CD4-positive, CD25-positive, alpha-beta regulatory T cell (primary cell): ENCODE measurements at places on chromosomes 11 and 22. TPM values are rescaled to one million over a fixed set of nuclear protein-coding genes. Genes with fewer than 3 reads are reported as not detected.

- DNase-seq: no peak
Observed at GRCh38 chr11:36441610-36442208, 68.4 kb downstream of the TRAF6 start.

DNA sequence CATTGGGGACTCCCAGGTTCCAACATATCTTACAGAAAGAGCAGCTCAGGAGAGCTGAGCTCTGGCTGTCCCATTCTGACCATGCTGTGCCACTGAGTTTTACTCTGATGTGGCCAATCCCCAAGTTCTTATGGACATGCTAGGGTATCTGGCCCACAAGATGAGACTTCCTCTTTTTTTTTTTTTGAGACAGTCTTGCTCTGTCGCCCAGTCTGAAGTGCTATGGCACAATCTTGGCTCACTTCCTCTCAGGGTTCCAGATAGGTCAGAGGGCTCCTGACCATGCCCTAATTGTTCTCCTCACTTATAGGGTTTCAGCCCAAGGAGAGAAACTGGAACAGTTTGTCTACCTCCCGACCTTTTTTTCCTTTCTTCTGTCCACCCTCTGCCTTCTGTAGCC lies 152.3 kb upstream of the CCDC90B start:
- DNase-seq: no peak

DNA sequence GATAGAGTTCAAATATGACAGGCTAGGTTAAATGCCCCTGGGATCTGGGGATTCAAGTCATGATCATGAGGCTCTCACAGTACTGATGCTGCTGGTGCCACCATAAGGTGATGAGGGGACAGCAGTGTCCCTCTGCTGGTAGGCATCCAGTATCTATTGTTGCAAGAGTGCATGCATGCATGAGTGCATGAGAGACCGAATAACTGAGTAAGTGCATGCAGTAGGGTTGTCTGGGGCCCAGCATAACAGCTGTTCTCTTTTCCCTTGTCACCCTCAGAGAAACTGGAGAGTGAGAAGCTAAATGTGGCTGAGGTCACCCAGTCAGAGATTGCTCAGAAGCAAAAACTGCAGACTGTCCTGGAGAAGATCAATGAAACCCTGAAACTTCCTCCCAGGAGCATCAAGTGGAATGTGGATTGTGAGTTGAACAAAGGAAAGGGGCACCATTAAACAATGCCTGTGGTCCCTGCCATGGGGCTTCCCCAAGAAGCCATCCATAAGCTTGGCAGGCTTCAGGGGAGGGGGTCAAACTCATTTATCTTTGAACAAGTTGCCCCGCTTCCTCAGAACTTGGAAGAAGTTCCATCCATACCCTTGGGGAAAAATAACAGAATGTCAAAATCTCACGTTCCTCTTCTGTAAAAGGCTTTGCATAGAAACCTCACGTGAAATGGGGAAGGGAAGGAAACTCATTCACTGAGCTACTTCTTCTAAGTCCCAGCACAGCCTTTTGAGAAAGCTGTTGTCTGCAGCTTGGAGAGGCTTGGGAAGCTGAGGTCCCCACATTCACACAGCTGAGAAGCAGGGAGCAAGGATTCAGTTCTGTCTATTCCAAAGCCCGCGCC lies 119.0 kb downstream of the PARVA start:
- DNase-seq: no peak

Gene TRIM3
- total RNA-seq: 16.4 TPM

- DNase-seq: no peak
Observed at GRCh38 chr11:95453616-95454171, 222.7 kb upstream of the SESN3 start.

DNA sequence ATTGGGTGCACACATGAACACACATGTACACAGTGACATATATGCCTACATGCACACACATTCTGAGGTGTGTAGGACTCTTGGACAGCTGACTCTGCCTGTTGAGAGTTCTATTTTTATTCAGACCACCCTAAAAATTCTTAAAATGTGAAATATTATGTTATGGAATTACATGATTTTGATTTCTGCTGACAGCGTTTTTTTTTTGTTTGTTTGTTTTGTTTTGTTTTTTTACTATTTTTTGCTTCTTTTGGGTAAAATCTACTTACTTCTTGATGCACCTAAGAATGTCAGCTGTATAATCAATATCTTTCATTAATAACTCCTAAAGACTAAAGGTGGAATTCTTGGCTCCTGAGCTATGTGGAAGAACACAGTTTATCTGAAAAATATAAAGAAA lies 64.0 kb downstream of the ANO5 start:
- no peak for DNase-seq

Gene TPBGL
- total RNA-seq: 0.12 TPM

DNA sequence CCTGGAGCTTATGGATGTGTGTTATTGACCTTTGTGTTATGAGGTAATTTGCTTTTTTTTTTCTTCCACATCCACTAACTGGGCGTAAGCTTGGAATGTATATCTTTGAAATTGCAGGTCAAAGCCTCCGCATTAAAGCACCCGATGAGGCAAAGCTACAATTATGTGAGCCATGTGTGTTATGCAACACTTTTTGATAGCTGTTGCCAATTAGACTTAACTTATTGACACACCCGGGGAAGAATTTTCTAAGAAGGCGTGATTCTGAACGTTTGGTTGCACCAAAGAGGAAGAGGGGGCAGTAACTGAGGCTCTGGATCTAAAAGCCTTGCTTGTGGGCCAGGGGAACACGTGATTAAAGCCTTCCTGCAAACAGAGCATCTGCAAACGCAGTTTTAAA lies 610 bp upstream of the TEX12 start:
- no peak for DNase-seq

DNA sequence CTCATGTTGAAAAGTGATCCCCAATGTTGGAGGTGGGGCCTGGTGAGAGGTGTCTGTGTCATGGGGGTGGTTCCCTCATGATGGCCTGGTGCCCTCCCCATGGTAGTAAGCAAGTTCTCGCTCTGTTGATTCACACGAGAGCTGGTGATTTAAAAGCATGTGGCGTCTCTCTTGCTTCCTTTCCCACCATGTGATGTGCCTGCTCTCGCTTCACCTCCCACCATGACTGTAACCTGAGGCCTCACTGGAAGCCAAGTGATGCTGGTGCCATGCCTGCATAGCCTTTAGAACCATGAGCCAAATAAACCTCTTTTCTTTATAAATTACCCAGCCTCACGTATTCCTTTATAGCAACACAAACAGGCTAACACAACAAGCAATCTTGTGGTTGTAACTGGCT lies 52.4 kb downstream of the VSIG10L2 start:
- DNase-seq: no peak

Gene CSNK2A3
- not detected for total RNA-seq

DNA sequence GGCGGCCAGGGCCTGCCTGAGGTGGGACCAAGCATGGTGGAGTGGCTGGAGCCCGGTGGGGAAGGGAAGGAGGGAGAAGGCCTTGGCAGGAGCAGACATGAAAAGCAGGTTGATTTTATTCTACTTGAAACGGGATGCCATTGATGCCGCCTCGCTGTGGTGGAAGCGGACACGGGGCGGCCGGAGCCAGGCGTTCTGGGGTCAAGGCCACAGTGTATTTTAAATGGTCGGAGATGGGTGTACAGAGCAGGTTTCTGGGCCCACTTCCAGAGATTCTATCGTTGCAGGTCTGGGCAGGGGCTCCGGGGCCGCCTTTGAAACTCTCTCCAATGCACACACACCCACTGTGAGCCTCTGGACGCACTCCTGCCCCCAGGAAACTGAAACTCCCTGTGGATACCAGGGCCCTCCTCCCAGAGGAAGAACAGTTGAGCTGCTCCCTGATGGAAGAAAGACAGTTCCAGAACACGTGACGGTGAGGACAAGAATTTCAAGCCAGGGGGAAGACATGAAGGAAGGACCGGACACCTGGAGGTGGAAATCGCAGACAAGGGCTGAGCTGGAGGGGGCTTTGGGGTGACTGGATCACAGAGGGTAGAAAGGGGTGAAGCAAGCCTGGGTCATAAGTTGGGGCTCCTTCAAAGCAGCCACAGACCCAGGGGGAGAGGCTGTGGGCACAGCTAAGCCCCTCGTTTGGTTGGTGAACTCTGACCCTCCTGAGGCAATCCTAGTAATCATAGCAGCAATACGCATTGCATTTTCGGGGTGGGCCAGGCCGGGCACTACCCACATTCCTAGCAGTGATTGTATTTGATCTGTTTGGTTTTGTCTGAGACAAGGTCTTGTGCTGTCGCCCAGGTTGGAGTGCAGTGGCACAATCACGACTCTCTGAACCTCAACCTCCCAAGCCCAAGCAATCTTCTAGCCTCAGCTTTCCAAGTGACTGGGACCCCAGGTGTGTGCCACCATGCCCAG lies 12.3 kb upstream of the LINC01488 start:
- DNase-seq: no peak

Gene TMEM191B
- 3.5 TPM for total RNA-seq

Gene CARNS1
- 7.8 TPM for total RNA-seq

- DNase-seq: no peak
Observed at GRCh38 chr11:35664977-35665441, 2.4 kb downstream of the TRIM44 start.

DNA sequence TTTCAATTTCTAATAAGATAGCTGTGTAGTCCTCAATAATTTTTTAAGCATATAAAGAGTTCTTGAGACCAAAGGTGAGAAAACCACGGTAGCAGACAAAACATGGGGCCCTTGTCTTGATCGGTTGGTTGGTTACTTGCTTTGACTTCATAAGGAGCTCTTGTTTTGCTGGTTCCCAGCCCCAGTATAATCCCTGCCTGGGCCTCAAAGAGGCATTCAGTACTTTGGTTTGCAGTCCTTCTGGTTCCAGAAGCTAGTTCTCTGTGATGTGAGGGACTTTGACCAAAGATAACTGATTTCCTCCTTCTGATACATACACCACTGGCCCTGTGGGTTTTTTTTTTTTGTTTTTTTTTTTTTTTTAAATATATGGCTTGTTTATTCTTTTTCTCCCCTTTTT lies 17.1 kb downstream of the MARK2 start:
- no peak for DNase-seq

GRCh38 chr22:20182365-20182764 lies 31.5 kb upstream of the CCDC188 start:
- DNase-seq: no peak

DNA sequence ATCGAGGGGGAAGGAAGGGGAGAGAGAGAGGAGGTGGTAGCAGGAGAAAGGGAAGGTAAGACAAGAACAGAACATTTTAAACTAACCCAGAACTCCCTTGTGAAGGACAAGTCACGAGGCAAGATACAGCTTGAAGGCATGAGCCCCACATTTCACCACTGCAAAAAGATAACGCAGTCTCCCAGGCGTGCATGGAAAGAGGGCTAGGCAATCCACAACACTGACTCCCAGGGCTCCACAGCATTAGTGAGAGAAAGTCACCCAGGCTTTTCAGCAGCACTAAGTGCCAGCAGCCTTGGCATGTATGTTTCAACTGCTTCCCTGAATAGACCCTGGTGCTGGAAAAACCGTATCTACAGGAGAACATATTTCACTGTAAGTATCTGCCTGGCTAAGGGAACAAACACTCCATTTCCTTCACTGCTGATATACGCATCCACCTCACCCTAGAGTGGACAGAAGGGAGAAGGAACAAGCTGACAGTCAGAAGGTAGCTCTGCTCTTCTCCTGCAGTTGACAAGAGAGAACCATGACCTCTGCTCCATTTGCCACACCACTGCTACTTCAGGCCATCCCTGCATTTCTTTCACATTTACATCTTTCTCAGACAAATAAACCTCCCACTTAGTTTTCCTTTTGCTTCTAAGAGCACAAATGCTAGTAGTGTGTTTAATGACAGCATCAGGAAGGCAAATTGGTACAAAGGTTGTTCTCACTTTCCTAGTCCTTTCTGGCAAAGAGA lies 87.9 kb downstream of the AMBRA1 start:
- DNase-seq: no peak

- DNase-seq: no peak
Observed at GRCh38 chr22:27846248-27846757, 44.7 kb upstream of the MN1 start.

DNA sequence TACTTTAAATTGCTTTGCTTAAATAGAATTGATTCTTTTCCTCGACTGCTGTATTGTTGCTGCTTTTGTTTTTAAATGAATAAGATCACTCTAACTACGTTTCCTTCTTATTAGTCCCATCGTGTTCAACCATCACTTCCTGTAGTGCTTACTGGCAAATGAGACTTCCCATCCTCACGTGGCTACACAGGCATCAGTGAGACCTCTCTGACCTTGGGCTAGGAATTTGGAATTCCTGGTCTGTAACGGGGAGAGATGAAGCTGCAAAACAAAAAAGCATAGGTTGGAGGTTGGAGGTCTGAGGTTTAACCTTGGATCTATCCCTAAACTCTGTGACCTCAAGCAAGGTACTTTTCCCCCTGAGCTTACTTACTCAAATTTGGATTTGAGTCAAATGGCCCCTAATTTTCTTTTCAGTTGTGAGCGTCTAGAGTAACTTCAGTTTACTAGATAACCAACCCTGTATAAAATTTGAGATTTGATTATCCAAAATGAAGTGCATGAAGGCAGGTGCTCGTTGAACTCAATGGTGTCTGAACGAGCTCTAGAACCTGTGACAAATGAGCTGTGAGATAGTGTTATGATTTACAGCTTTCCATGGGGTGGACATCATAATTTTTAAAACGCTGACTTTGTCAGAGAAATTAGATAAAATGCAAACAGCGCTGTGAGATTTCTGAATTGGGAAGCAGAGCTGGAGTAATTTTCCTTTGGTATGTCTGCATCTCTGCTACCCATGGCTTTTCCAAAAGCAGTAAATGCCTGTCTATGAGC lies 151.2 kb downstream of the DBX1 start:
- no peak for DNase-seq

Gene C22orf42
- total RNA-seq: not detected

DNA sequence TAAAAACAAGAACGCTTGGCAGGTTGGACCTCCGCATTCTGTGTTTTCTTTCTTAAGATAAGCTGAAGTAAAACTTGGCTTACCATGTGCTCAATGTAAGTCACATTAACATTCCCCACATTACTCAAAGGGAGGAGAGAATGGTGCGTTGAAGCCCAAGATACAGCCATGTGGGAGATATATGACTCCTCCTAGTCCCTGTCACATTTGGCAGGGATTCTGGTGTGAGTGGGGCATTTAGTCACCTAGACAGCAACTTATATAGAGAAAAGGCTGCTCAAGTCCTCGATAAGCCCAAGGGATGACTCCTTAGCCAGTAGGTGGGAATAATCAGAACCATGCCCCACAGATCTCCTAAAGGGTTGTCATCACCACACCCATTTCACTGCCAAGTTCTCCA lies 4.6 kb downstream of the PRSS23 start:
- no peak for DNase-seq

- DNase-seq: peak; percentile 75
Observed at GRCh38 chr11:9003573-9004182, at the start of gene NRIP3. Gene NRIP3, minus strand, starts transcription at chr11:9004001. Its CDS starts 66 bp downstream, at chr11:9003935.

Gene ACRV1
- not detected for total RNA-seq

GRCh38 chr22:29268511-29269229 lies 602 bp downstream of the EWSR1 start:
- no peak for DNase-seq

Gene CCDC116
- not detected for total RNA-seq

Gene NFRKB
- total RNA-seq: 41.0 TPM

Gene GDPD4
- total RNA-seq: not detected

DNA sequence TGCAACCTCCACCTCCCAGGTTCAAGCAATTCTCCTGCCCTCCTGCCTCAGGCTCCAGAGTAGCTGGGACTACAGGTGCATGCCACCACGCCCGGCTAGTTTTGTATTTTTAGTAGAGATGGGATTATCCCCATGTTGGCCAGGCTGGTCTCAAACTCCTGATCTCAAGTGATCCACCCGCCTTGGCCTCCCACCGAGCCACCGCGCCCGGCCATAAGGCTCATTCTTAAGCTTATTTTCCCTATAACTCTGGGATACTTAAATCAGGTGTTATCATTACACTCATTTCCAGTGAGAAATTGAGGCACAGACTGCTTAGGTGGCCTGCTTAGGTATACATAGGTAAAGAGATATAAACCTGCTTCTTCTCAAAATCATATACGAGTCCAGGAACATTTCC lies 188.3 kb upstream of the MTNR1B start:
- DNase-seq: no peak

Gene DGCR6
- total RNA-seq: 6.5 TPM
